ENCODE measurements at places on chromosomes 13 and 19.

DNA sequence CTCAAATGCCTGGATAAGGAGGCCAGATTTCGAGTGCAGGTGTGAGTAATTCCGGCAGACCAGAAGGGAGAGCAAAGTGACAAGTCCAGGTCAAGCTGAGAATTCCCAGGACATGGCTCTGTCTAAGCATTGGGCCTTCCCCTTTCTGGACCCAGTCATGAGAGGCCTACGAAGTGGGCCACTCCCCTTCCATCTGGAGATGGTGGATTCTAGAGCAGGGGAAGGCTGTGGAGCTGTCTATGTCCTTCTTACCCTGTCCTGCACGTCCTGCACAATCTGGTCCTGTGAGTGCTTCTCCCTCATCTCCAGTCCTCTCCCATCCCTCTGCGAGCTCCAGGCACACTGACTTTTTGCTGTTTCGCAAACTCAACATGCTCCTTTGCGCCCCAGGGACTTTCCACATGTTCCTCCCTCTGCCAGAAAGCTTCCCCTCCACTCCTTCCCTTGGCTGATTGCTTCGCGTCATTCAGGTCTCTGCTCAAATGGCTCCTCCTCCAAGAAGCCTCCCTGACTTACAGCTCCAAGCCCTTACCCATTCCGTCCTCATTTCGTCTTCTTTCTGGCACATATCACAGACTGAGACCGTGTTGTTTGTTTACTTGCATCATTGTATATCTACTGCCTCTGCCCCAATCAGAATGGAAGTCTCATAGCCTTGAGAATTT is 193.2 kb downstream of the URI1 start:
- DNase-seq, result no peak

DNA sequence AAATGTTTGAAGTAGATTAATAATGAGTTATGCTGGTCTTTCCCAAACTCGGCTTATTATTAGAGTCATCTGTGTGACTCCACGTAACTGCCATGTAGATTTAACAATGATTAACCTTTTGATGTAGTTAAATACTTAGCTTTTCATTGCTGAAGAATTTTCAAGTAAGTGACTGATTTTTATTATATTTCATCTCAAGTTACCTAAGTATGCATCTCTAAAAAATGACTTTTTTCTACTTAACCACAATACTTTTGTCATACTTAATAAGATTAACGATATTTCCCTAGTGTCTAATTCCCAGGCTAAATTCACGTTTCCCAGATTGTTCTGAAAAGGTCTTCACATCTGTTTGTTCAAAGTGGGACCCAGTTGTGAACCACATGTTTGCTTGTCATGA is 17.8 kb downstream of the BIVM start:
- DNase-seq, result no peak

DNA sequence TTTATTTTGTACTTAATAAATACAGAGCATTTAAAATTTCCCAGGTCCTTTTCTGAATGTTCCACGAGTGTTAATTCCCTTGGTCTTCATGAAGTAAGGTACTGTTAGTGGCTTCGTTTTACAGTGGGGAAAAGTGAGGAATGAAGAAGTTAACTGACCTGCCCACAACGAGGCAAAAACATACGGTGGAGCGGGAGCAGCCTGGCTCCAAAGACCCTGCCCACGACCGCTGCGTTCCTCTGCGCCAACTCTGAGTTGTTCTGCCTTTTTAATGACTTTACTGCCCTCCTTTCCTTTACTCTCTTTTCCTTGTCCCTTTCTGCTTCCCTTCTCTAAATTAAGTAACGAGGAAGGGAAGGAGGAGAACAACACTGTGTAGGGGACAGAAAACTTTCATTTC is 392.9 kb downstream of the PCDH9 start:
- DNase-seq, result no peak

DNA sequence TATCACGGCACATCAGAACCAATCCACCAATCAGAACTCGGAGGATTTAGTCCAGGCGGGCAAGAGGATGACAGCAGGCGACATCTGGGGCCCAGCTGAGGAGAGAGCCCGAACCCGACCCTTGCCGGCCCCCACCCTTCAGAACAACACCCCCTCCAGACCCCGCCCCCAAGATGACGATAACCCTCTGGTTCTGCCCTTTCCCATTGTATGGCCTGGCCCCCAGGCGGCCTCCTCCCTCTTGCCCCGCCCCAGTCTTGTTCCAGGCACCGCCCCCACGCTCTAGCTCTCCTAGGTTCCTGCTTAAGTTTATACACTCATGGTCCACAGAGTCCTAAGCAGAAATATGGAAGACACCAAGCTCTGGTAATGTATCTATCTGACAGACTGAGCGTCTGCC is 2.8 kb upstream of the ZNF83 start:
- no peak for DNase-seq

DNA sequence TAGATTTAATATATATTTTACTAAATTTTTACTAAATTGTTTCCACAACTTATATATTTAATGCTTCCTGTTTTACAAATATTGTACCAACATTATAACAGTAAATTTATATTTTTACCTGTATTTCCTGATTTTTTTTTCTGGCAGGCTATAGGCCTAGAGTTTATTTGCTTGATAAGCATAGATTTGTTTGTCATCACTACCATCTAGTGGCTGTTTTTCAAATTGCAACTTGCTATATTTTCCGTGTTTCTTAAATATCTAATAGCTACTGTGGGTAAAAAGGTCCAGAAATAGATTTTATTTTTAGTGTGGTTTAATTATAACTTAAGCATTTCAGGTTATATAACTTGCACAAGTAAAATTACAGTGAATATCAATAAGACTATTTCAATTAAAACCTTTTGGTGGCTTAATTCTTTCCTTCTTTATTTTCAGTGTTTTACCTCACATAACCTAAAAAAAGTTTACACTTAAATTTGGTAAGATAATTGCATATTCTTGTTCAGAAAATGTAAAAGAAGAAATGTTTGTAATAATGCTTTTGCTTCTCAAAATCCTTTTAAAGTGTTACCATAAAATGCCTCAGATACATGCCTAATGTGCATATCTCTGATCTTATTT is 60.6 kb downstream of the NDFIP2 start:
- DNase-seq, result no peak

- DNase-seq, result no peak
These were observed 9.2 kb downstream of the PGPEP1 start for GRCh38 chr19:18349524-18350128.

- DNase-seq, result no peak
These were observed 119.3 kb downstream of the IRS2 start for GRCh38 chr13:109667056-109667455.

DNA sequence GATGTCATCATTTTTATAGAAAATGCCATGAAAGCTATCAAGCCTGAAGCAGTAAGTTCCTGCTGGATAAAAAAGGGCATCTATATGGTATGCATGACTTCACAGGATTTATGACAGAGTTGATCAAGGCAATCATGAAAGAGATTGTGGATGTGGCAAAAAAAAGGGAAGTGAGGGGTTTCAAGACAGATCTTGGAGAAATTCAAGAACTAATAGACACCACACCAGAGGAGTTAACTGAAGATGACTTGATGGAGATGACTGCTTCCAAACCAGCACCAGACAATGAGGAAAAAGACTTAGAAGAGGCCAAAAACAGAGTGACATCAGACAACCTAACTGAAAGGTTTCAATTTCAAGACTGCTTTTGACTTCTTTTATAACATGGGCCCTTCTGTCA is 691.1 kb upstream of the SLC10A2 start:
- DNase-seq, result no peak

GRCh38 chr19:4066682-4067395 is at the start of gene ZBTB7A:
Gene ZBTB7A, minus strand, starts transcription at chr19:4066899. Its CDS starts 11,667 bp downstream, at chr19:4055232.
- DNase-seq, result peak; percentile 50

DNA sequence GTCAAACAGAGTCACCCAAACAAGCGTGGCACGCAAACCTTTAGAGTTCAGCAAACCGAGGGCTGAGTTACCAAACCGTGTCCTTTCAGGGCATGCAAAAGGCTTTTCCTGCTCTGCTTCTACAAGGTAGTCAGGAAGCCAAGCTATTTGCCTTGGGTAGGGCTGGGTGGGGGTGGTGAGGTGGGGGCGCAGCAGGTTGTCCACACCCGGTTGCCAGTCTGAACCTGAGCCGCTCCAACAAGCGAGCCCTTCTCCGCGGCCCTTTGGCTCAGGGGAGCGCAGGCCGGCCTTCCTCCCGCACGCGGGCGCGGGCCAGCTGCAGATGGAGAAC is 347 bp upstream of the CLDN10 start:
- no peak for DNase-seq

Data from stimulated activated CD4-positive, alpha-beta T cell treated with anti-CD3 and anti-CD28 coated beads, Interleukin-1b, Interleukin-23, amount 100 ng/mL, for 1 hour (primary cell).